Stimulated activated CD8-positive, alpha-beta memory T cell treated with anti-CD3 and anti-CD28 coated beads, Interleukin-7, amount 100 ng/mL, for 1 hour (primary cell): ENCODE measurements at places on chromosomes 3 and 15.

DNA sequence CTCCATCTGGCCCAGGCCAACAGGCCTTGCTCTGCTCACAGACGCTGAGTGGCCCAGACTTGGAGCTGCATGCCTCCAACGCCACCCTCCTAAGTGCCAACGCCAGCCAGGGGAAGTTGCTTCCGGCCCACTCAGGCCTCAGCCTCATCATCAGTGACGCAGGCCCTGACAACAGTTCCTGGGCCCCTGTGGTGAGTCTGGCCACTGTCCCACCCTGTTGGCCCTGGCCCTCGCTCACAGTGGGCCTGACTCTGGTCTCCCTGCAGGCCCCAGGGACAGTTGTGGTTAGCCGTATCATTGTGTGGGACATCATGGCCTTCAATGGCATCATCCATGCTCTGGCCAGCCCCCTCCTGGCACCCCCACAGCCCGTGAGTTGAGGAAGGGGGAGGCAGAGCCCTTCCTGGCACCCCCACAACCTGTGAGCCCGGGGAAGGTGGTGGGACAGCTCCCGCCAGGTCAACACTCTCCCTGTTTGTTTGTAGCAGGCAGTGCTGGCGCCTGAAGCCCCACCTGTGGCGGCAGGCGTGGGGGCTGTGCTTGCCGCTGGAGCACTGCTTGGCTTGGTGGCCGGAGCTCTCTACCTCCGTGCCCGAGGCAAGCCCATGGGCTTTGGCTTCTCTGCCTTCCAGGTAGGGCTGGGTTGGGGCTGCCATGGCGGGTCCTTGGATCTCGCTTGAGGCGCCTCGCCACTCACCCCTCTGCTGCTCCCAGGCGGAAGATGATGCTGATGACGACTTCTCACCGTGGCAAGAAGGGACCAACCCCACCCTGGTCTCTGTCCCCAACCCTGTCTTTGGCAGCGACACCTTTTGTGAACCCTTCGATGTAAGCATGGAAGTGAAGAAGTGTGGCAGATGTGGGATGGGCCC lies 10.0 kb downstream of the NT5DC2 start:
- DNase-seq = no peak

GRCh38 chr3:63193647-63194046 lies 84.5 kb upstream of the SYNPR start:
- DNase-seq = no peak

DNA sequence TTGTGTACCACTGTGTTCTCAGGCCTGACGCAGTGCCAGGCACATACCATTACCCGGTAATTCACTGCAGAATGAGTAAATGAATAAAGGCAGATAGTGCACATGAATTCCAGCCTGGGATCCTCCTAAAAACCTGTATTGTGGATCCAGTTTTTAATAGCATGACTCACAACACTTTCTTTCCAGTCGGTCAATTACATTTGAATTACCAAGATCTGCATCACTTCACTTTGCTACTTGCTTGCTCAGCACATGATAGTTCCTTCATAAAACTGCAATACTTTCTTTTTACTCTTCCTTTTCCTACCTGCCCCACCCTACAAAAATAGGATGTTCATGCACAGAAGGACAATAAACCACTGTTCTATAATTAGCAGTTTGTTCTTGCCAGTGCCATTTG lies 553.8 kb downstream of the MAGI1 start:
- no peak for DNase-seq

- DNase-seq = no peak
These were observed 52.1 kb upstream of the TGFBR2 start for GRCh38 chr3:30554317-30554690.

GRCh38 chr3:9373465-9373864 lies 10.6 kb downstream of the THUMPD3 start:
- DNase-seq = no peak

GRCh38 chr15:75153565-75154276 lies 48.0 kb upstream of the C15orf39 start:
- DNase-seq = no peak

- DNase-seq = no peak
These were observed 61.6 kb downstream of the ULK4 start for GRCh38 chr3:41900265-41900664.

- no peak for DNase-seq
These were observed 593.1 kb upstream of the MDFIC2 start for GRCh38 chr3:70905491-70905890.
